Bronchial smooth muscle cell (primary cell): ENCODE measurements at places on chromosomes 3 and 15. TPM values are rescaled to one million over a fixed set of nuclear protein-coding genes. Genes with fewer than 3 reads are reported as not detected.

The SLC28A1 gene
- not detected in 2 replicates for total RNA-seq

The PRTG gene
- 0.47 and 1.2 TPM in 2 replicates for total RNA-seq

The P2RY1 gene
- total RNA-seq = 0.26 and 2.5 TPM in 2 replicates

The ANKUB1 gene
- not detected in 2 replicates for total RNA-seq

The MRPL46 gene
- 10.7 and 11.9 TPM in 2 replicates for total RNA-seq

The MIX23 gene
- 22.1 and 24.7 TPM in 2 replicates for total RNA-seq

The SETMAR gene
- 11.0 and 11.2 TPM in 2 replicates for total RNA-seq

The PLSCR2 gene
- 0.32 TPM in 1 of 2 replicates, not detected in the other for total RNA-seq

The GPR15 gene
- not detected in 2 replicates for total RNA-seq

The CCDC39 gene
- total RNA-seq = under 0.01 and 0.52 TPM in 2 replicates

The TMEM207 gene
- not detected in 2 replicates for total RNA-seq

The USP13 gene
- total RNA-seq = 3.4 and 5.7 TPM in 2 replicates

The ACAN gene
- under 0.01 and 0.09 TPM in 2 replicates for total RNA-seq

The DVL3 gene
- 28.7 and 36.6 TPM in 2 replicates for total RNA-seq

The COL8A1 gene
- total RNA-seq = 18.3 and 35.9 TPM in 2 replicates

The GOLGA8T gene
- total RNA-seq = under 0.01 and 0.17 TPM in 2 replicates

The CEP19 gene
- total RNA-seq = 2.5 and 3.8 TPM in 2 replicates

The SCN11A gene
- under 0.01 TPM in 1 of 2 replicates, not detected in the other for total RNA-seq

The FAM81A gene
- total RNA-seq = under 0.01 and 0.60 TPM in 2 replicates

The IL17RE gene
- 0.52 and 0.63 TPM in 2 replicates for total RNA-seq

The CDHR4 gene
- 0.16 and 0.43 TPM in 2 replicates for total RNA-seq

The TTLL13 gene
- total RNA-seq = 0.09 and 0.16 TPM in 2 replicates

The FEZF2 gene
- not detected in 2 replicates for total RNA-seq

The PPIB gene
- total RNA-seq = 1,229 and 1,377 TPM in 2 replicates

The C3orf20 gene
- not detected in 2 replicates for total RNA-seq

The MKRN3 gene
- 0.09 and 0.32 TPM in 2 replicates for total RNA-seq

The CRELD1 gene
- 20.0 and 45.3 TPM in 2 replicates for total RNA-seq

The SPESP1 gene
- total RNA-seq = 6.8 and 14.3 TPM in 2 replicates

The TGM5 gene
- total RNA-seq = not detected in 2 replicates

The SPTBN5 gene
- 0.16 and 0.17 TPM in 2 replicates for total RNA-seq

The SLC6A20 gene
- not detected in 2 replicates for total RNA-seq

The C2CD4A gene
- not detected in 2 replicates for total RNA-seq

The PLS1 gene
- total RNA-seq = 0.17 and 0.47 TPM in 2 replicates

The PRICKLE2 gene
- 24.9 and 34.5 TPM in 2 replicates for total RNA-seq

The CHRNA7 gene
- total RNA-seq = 0.47 and 0.86 TPM in 2 replicates

The ADAMTSL3 gene
- total RNA-seq = 0.09 and 0.32 TPM in 2 replicates

The ATP13A5 gene
- not detected in 2 replicates for total RNA-seq

The CHRFAM7A gene
- 0.32 and 0.69 TPM in 2 replicates for total RNA-seq

The SAMMSON gene
- not detected in 2 replicates for total RNA-seq

The PLA2G4E gene
- not detected in 2 replicates for total RNA-seq

The HACD3 gene
- total RNA-seq = 80.5 and 97.9 TPM in 2 replicates

The NOX5 gene
- 0.63 and 1.8 TPM in 2 replicates for total RNA-seq

The CAMK2N2 gene
- total RNA-seq = 0.16 TPM in 1 of 2 replicates, not detected in the other

The SLC9C1 gene
- total RNA-seq = not detected in 2 replicates

The ZIC1 gene
- not detected in 2 replicates for total RNA-seq
